ENCODE measurements at places on chromosomes 1 and 21. TPM values are rescaled to one million over a fixed set of nuclear protein-coding genes. Genes with fewer than 3 reads are reported as not detected.

The SPRR5 gene
- total RNA-seq = not detected

The SLAMF8 gene
- total RNA-seq = 4.6 TPM

The FNDC10 gene
- not detected for total RNA-seq

The SELENOF gene
- total RNA-seq = 76.8 TPM

The F13B gene
- not detected for total RNA-seq

GRCh38 chr1:93554883-93555872 is 107.3 kb downstream of the FNBP1L start:
- no peak overlapping the region for H3K4me3 ChIP-seq
- H3K27ac ChIP-seq = peak overlapping the region; percentile 51
- DNase-seq = no peak
- H3K4me1 ChIP-seq = peaks cover 32% of the 10 kb centered on the region
- peaks cover 6% of the 10 kb centered on the region for H3K36me3 ChIP-seq
- H3K27me3 ChIP-seq = no peaks in the 10 kb centered on the region

DNA sequence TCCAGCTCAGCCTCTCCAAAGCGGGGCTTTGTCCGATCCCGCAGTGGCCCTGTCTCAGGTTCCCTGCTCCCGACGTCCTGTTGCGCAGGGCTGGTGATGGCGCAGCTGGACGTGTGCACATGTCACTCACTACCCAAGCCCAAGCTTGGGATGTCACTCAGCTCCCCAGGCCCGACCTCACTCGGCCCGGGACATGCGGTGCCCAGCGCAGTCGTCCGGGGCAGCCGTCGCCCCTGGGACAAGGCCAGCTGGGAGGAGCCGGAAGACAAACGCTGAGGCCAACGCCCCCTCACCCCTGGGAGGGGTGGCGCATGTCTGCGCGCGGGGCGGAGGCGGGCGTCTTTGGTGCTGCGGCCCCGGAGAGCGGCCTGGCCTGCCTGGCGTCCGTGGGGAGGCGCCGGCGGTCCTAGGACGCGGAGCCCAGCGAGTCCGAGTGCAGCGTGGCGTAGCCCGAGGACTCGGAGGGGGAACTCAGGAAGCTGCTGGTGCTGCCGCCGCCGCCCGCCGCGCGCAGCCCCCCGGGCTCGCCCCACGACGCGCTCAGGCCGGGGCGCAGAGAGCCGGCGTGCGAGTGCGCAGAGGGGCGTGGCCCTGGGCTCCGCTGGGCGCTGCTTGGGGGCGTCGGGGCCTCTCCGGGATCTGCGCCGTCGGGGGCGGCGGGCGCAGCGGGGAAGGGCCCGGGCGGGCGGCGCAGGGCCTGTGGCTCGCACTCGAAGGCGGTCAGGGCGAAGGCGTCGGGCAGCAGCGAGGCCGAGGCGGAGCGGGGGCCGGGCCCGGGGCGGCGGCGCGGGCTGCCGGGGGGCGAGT is 5.2 kb downstream of the HES3 start:
- no peak for DNase-seq
- H3K27me3 ChIP-seq = peaks cover 38% of the 10 kb centered on the region
- H3K4me3 ChIP-seq = peak overlapping the region; percentile 6

DNA sequence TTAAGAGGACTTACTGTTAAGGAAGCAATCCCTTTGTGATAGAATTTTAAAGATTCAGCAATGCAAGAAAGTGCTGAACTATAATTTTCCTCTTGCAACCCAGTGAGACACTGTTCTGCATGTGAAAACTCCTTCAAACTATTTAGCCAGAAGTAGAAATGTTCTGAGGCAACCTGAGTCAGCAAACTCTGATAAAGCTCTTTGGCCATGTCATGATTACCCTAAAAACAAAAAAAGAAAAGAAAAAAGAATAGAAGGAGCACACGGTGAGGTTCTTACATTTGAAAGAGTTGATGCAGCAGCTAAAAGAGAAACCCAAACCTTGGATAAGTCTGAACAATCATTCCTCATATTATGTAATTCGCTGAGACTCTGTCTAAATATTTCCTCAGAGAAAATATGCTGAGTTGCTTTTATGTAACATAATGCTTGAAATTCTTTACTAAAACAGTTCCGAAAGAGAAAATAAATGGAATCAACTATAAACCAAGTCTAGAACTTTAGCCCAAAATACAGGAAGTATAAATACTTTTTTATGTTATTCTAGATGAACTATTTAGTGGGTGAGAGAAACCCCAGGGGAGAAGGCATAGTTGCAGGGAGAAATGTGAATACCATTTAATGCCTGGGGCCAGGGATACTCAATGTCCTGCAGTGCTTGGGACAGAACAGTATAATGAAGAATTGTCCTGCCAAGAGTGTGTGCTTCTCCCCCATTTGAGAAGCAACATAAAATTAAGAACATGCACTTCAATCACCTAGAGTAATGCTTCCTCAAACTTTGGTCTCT is 60.0 kb downstream of the INTS7 start:
- H3K27ac ChIP-seq = peak overlapping the region; percentile 66
- peak overlapping the region; percentile 19 for H3K4me3 ChIP-seq

DNA sequence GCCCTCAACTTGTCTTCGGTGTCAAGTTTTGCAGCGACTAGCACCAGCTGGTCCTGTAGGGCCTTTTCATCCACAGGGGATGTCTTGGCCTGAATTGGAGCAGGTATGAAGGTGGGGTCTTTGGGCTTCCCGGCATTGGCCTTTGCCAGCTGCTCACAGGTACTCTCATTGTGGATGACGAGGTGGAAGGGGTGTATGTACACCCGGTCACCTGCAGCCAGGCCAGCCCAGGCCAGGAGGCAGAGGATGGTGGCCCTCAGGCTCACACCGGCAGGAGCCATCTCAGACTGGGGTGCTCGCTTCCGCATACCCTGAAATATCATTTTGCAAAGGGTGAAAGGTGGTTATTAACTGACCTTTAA is 3.4 kb downstream of the AGT start:
- H3K36me3 ChIP-seq = no peaks in the 10 kb centered on the region
- no peak overlapping the region for H3K4me3 ChIP-seq
- DNase-seq = no peak
- no peaks in the 10 kb centered on the region for H3K27me3 ChIP-seq

- peak; percentile 62 for DNase-seq
- H3K4me3 ChIP-seq = no peak overlapping the region
- no peaks in the 10 kb centered on the region for H3K27me3 ChIP-seq
- H3K4me1 ChIP-seq = no peaks in the 10 kb centered on the region
- H3K27ac ChIP-seq = no peak overlapping the region
Measured at GRCh38 chr1:229758101-229759036, 132.3 kb downstream of the URB2 start.

- H3K36me3 ChIP-seq = no peaks in the 10 kb centered on the region
- no peak overlapping the region for H3K4me3 ChIP-seq
- H3K27me3 ChIP-seq = no peaks in the 10 kb centered on the region
- H3K27ac ChIP-seq = no peak overlapping the region
- no peaks in the 10 kb centered on the region for H3K4me1 ChIP-seq
Measured at GRCh38 chr1:65872301-65872700, 79.6 kb downstream of the PDE4B start.
